ENCODE measurements at places on chromosomes 12 and 14. TPM values are rescaled to one million over a fixed set of nuclear protein-coding genes. Genes with fewer than 3 reads are reported as not detected.

The FBRSL1 gene
- total RNA-seq = 26.3 TPM

The KRT71 gene
- total RNA-seq = not detected

The NR4A1 gene
- total RNA-seq = 15.6 TPM

The NKX2-1 gene
- total RNA-seq = not detected

The HVCN1 gene
- 0.18 TPM for total RNA-seq

The STK38L gene
- total RNA-seq = 9.6 TPM

GRCh38 chr12:27515671-27516070 is 8.3 kb upstream of the PPFIBP1 start:
- DNase-seq = no peak

- DNase-seq = no peak
Observed at GRCh38 chr12:105665366-105665765, 334.9 kb downstream of the C12orf75 start.

DNA sequence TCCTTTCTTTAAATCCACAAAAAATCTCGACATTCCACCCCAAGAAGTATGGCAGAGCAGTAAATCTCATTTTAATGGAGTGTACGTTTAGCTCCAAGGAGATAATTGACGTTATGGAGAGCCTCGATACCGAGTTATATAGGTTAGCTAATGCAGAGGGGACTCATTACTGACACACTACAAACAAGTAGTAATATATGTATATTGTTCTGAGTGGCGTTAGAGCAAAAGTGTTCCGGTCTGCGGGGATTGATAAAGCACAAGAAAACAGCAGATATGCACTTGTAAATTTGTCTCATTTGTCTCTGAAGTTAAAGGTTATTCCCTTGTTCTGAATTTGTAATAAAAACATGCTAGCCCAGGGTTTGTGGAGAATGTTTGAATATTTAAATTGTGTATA is 84.1 kb downstream of the BCL11B start:
- no peak for DNase-seq

- no peak for DNase-seq
Observed at GRCh38 chr12:47247418-47247817, 167.7 kb upstream of the AMIGO2 start.

DNA sequence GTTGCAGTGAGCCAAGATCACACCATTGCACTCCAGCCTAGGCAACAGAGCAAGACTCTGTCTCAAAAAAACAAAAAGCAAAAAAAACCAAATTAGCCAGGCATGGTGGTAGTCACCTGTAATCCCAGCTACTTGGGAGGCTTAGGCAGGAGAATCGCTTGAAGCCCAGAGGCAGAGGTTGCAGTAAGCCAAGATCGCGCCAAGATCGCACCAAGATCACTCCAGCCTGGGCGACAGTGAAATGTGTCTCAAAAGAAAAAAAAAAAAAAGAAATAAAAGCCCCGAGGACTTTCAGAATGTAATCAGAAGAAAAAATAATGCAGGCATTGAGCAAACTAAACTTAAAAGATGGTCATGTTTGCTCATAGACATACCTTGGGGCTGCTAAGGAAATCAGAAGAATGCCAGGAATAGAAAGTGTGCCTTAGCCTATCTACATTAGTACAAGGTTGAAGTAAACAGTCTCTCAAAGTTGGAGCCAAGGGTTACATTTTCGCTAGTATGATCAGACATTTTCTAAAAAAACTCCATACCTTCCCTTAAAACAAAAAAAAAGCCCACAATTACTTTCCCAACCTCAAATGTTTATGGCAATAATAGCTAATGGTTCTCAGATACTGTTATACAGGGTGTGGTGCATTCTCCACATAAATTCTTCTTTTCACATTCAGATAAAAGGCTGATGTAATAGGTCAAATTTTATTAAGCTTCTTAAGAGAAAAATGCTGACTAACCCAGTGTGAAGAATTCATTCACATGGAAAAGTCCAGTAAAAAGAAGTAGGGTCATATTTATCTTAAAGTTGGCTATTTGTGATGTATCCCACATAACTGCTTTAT is 15.8 kb downstream of the DTD2 start:
- DNase-seq = peak; percentile 78

DNA sequence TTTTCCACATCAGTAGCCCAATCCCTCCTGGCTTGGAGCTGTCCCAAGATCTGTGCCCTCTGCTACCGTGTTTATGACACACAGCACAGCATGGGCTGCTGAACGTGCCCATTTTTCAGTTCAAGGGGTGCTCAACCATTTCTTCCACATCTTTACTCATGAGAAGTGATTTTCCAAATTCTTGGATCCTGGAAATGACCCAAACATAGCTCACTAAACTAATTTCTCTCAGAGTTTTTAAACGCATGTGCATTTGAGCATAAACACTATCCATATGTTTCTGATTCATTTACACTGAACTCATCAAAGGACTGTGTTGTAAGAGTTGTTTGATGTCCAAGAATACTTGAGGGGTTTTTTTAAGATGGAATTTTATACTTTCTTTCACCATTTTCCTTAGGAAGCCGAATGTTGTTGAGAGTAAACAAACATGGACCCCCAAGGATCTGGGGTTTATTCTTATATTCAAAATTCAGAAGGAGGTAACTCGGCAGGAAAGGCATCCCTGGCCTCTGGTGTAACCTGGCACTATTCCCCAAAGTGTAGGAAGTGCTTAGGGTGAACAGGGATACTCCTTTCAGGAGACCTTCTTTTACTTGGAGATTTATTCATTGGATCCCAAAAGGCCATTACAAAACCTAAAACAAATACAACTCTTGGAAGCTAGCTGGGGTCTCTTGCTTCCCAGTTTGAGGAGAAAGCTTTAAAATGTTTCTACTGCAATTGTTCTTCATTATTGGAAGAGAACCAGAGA is 215.0 kb downstream of the BMP4 start:
- no peak for DNase-seq

DNA sequence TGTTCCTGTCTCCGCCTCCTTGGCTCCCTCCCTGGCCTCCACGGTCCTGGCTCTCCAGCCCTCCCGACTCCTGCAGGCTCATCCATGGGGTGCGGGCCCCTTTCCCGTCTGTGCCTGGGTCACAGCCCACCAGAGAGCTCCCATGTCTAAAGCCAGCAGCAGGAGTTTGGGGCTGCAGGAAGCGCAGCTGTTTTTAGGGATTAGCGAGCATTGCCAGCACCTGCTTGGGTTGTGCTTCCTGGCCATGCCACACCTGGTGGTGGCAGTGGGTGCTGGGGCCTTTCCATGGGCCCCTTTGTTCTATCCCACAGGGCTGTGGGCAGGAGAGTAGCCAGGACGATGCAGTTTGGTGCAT is 64.7 kb downstream of the KIF26A start:
- DNase-seq = no peak

GRCh38 chr14:81302638-81303037 is 81.9 kb upstream of the GTF2A1 start:
- DNase-seq = no peak

- no peak for DNase-seq
Observed at GRCh38 chr12:7608184-7608911, 57.4 kb downstream of the APOBEC1 start.

DNA sequence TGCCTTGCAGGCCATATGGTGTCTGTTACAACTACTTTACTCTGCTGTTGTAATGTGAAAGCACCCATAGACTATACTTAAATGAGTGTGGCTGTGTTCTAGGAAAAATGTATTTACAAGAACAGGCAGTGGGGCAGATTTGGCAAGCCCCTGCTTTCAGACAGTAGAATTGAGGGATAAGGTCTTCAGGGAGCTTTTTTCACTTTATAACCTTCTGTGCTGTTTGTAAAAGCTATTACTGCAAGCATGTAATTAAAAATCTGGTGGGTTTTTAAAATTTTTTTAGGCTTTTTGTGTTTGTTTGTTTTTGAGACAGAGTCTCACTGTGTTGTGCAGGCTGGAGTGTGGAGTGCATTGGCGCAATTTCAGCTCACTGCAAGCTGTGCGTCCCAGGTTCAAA is 73.9 kb downstream of the VEZT start:
- DNase-seq = no peak

DNA sequence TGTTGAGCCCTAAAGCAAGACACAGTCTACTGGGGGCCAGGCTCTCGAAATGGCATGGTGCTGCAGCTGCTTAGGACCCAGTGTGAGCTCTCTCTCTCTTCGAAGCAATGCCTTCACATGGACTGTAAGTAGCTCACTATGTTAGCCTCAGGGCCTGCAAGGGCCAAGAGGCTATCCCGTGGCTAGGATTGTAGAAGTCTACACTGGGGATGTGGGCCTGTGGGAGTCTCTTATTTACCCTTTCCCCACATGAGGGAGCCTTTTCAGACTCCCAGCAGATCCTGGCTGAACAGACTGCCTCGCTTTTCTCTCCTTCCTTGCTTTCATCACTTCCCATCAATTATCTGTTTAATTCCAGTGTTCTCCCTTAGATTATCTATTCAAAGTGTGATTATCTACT is 101.4 kb downstream of the GPR65 start:
- DNase-seq = no peak

GRCh38 chr14:100589071-100589759 is 2.0 kb upstream of the BEGAIN start:
- DNase-seq = no peak

DNA sequence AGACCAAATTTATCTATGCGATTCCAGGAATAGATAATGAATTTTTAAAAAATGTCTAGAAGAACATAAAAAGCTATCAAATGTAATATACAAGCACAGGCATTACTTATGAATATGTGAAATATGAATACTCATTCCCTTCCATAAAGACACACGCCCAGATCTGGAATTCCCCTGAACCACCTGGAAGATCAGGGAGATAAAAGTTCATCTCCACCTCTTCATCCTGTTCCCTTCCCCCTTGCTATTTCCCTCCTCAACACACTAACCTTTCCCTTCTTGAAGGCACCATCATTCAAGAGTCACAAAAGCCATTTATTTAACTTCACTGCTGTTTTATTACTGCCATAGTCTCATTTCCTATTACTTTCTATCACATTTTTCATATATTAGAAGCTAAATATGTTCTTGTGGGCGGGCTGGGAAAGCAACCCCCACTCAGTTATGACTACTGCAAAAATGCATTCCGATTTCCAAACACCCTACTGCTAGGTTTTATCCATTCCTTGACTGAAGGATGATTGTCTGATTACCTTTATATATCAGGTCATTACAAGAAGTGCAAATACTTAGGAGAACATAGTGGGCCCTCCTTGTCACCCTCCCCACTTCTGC is 16.1 kb downstream of the FGD6 start:
- no peak for DNase-seq

DNA sequence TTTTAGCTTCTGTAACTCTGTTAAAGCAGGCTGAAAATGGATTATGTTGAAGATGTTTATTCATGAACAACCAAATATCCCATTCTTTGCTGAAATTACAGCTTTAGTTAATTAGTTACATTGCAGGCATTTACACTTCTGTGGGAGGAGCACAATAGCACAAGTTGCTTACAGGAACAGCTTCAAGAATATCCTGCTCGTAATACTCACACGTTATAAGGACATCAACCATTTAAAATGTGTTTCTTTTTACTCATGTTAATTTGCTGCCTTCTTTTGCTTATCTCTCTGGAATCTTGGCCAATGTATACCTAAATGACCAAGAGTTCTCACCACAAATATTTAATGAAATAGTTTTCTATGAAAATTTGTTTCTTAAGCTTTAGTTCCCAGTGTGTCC is 305.2 kb upstream of the SYT1 start:
- no peak for DNase-seq
